GM03348 (cell line): ENCODE measurements at places on chromosomes 3 and 15.
A peak's percentile ranks its signal among the peaks of the same experiment; 100 is the strongest.

DNA sequence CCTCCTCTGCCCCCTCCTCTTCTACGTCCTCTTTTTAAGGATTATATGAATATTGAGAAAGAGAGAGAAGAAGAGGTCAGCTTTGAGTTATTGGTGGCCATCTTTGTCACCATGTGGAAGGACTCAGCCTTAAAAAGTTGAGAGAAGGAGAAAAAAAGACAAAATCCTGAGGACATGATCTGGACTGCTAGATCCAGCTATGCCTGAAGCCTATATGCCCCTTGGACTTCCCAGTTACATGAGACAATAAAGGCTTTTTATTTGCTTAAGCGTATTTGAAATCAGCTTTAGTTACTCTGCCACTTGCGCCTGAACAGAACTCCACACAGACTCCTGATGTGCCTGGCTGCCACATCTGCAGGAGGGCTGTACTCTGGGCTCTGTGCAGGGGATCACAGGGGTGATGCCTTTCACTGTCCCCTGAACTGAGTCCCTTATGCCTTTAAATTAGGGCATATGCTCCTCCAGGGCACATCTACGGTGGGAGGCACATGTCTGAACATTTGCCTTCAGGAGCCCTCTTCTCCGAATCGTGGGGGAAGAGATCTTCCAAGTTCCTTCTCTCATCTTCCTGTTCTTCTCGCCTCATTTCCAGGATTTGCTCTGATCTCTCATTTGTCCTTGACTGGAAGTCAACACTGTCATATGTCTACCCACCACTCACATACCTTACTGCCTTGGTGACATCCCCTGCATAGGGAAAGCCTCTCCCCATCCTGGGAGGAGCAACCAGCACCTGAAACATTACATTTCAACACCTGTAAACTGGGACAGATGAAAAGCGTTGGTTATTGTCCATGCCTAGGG is 14.0 kb upstream of the PLA2G4E start:
- no peak for DNase-seq

DNA sequence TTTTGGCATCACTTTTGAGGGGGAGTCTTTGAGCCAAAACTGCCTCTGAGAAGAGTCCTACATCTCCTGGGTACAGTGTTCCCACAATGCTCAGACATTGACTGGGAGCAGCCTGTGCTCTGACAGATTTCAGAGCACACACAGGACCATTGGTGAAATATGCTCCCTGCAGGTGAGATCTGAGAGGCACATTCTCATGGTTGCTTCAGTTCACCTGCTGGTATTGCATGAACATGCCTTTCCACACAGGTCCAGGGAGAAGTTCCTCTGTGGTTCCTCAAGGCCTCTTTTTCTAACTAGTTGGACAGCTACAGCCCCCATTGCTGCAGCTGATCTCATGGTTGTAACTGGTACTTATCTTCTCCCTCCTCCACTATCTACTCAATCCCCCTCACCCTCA is 37.0 kb downstream of the FOXL2 start:
- no peak for DNase-seq

DNA sequence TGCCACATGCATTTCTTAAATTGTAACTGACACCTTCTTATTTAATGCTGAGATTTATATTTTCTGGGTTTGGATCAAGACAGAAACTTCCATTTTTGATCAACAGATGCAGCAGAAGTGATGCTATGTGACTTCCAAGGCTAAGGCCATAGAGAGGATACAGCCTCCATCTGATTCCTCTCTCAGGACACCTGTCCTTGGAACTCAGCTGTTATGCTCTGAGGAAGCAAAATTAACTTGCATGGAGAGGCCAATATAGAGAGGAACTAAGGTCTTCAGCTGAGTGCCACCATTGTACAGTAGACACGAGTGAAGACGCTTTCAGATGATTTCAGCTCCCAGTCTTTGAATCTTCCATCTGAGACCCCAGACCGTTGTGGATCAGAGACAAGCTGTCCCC is 296.9 kb upstream of the TBL1XR1 start:
- no peak for DNase-seq

- DNase-seq: no peak
Observed at GRCh38 chr3:53216723-53217122, 39.1 kb downstream of the TKT start.

GRCh38 chr3:168141405-168141998 is 45.8 kb upstream of the GOLIM4 start:
- no peak for DNase-seq

DNA sequence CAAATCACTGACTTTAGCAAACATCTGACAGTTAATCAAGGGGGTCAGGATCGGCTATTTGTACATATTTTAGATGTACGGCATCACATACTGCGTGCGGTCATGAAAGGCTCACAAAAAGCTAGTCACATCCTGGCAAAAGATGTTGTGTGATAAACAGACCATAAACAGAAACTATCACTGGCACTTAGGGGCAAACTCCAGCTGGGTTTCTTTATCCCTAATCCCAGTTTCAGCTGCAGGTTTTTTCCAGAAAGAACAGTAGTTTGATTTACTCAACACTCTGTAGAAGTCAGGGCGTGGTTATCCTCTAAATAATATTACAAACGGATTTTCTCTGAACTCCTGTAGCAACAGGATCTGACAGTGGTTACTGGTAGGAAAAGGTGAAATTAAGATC is 112.4 kb upstream of the BHLHE40 start:
- DNase-seq: peak; percentile 13

DNA sequence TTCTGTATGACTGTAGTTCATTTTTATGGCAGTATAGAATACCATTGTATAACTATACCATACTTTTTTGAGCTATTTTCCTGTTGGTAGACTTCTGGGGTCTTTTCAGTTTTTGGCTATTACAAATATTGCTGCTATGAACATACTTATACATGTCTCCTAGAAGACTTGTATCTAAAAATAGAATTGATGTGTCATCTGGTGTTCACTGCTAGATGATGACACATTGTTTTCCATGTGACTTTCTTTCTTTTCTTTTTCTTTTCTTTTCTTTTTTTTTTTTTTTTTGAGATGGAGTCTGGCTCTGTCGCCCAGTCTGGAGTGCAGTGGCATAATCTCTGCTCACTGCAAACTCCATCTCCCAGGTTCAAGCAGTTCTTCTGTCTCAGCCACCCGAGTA is 69.8 kb downstream of the SH3GL3 start:
- peak; percentile 35 for DNase-seq

- DNase-seq: no peak
Observed at GRCh38 chr15:62241135-62241770, 76.2 kb upstream of the C2CD4B start.

GRCh38 chr3:100437721-100438622 is 36.6 kb downstream of the LNP1 start:
- no peak for DNase-seq

- DNase-seq: no peak
Observed at GRCh38 chr3:45491344-45491743, 103.0 kb downstream of the LARS2 start.

- DNase-seq: no peak
Observed at GRCh38 chr15:40468898-40469331, 1.9 kb upstream of the CHST14 start.

DNA sequence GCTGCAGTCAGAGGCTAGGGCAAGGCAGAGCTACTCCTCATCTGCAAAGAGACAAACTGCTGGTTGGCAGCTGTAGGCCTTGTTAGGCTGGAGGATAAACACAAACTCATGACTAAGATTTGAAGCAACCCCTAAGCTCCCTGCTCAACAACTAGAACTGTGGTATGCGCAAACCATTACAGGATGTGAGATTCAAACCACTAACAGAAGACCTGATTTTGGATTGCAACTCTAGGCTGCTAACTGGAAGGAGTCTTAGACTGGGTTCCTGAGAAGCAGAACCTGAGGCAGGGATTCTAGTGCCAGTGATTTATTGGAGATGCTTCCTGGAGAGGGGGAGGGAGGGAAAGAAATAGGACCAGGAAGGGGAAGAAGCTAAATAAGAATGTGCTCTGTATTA is 22.5 kb downstream of the CCR4 start:
- no peak for DNase-seq

DNA sequence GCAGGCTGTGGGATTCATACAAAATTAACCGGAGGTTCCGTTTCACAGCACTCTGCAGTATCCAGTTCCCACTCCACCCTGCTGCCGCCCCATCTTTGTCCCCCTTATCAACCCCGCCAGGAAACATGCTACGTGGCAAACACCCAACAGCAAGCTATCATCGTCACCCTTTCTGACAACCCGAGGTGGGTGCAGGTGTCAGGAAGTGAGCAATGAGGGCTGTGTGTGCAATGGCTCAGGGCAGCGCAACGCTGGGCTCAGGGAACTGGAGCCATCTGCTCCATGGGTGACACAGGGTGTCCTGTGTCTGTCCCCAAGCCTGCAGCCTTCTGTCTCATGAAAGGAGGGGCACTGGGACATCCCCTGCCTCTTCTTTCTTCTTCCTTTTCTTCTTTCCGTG is 60.9 kb downstream of the ATP2B2 start:
- no peak for DNase-seq

GRCh38 chr3:29144361-29144760 is 136.5 kb upstream of the RBMS3 start:
- no peak for DNase-seq

DNA sequence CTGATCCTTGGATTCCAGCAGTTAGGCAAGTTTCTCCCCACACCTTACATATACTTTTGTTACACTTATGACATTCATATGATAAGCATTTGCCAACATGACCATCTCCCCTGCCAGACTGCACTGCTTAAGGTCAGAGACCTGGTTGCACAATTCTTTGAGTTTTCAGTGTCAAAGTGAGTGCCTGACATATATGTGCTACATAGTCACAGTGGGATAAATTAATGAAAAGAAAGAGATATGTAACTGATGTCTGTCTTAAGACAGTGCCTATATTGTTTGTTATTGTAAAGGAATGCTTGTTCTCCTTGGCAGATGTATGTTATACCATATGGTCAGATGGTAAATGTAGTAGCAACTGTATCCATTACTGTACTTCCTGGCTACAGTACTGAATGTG is 3.5 kb upstream of the DCUN1D1 start:
- DNase-seq: no peak

- no peak for DNase-seq
Observed at GRCh38 chr15:74305687-74306086, 61.8 kb downstream of the CYP11A1 start.

GRCh38 chr3:107488942-107489341 is 33.8 kb upstream of the BBX start:
- no peak for DNase-seq

DNA sequence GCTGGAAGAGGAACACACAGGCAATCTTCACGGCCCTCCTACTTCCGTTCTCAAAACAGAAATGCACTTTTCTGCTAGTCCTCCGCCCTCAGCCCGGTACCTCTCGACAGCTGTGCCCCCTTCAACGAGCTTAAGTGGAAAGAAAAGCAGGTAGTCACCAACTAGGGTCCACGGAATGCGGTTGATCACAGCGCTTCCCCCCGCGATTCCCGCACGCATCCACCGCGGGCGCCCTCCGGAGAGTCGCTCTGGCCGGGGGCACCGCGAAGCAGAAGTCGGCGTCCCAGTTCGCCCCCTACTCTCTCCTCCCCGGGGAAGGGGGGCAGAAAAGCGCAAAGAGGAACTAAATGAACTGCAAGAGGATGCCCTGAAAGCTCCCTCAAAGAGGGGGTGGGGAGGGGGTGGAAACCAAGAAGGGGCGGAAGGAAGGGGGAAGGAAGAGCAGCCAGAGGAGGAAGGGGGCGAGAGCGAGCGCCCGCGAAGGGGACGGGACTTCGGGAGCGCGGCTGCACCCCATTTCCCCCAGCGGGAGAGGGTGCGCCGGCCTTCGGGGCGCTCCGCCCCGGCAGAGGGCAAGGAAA is 738 bp downstream of the ACAP2 start:
- DNase-seq: peak; percentile 46

DNA sequence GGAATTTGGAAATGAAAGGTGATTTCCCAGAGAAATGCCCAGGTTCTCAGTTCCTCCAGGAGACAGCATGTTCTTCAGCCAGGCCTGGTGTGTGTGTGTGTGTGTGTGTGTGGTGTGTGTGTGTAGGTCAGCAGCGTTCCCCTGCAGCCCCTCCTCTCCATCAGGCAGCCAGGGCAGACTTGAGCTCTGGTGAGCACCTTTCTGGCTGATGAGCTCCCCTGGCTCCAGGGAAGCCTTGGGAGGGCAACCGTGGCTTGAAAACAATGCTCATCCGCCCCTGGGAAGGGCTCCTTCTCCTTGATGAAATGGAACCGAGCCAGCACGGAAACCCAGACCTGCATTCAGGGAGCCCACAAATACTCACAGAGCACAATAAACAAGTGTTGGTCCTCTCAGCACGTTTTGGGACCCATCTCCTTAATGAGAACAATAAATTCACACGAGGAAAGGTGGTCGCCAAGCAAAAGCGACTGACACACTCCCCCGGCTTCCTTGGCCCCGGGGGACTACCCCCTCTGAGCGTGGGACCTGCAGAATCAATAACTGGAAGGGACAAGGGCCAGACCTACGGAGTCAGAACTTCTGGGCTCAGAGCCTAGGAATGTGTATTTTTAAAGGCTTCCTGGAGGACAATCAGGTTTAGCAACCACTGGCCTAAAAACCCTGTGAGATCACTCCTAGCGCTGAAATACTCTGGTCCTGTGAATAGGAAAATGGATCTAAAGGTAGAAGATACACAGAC is 38.6 kb upstream of the HES1 start:
- DNase-seq: peak; percentile 47

DNA sequence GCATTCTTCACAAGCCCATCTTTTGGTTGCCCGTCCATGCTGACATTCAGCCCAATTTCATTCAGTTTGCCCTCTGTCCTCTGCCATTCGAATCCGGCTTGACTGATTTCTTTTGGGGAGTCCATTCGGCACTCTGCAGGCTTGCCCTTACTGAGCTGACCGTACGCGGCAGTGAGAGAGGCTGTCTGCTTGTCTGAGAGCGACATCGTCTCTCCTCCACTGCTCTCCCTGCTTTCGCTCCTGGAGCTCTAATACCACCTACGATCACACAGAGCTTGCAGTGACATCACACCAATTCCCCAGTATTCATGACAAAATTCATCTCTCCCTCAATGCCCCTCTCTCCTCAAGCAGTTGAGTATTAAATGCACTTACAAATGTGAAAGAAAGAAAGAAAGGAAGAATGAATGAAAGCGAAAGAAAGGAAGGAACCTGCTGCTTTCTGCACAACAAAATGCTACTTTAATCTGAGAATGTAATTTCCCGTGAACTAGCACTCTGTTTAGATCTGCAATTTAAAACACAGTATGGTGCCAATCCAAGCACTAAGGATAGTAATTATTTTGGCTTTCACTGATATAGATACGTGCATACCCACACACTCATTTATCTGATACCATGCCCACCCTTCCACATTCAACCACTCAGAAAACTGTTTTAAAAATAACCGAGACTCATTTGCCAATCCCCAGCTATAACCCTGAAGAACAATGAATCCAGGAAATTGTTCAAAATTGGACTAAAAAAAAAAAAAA is 89.5 kb downstream of the DHX30 start:
- no peak for DNase-seq
